Smooth muscle cell of trachea (primary cell): ENCODE measurements at places on chromosomes 2 and 18. TPM values are rescaled to one million over a fixed set of nuclear protein-coding genes. Genes with fewer than 3 reads are reported as not detected.

The SLC9A2 gene
- total RNA-seq = under 0.01 TPM in 2 replicates

The PER2 gene
- total RNA-seq = 2.8 and 5.4 TPM in 2 replicates

The ACADL gene
- total RNA-seq = 0.29 and 0.66 TPM in 2 replicates

The HOXD8 gene
- total RNA-seq = 0.33 and 0.44 TPM in 2 replicates

The HES6 gene
- total RNA-seq = 1.8 and 2.9 TPM in 2 replicates

The CPO gene
- total RNA-seq = 0.17 TPM in 1 of 2 replicates, not detected in the other

The TMEM17 gene
- 2.0 and 2.8 TPM in 2 replicates for total RNA-seq

The CCDC178 gene
- total RNA-seq = 0.29 and 0.33 TPM in 2 replicates

The MAL gene
- 0.17 TPM in 1 of 2 replicates, not detected in the other for total RNA-seq

The SLC4A3 gene
- total RNA-seq = 1.2 and 4.1 TPM in 2 replicates

The ATOH8 gene
- 22.4 and 55.9 TPM in 2 replicates for total RNA-seq
